ENCODE measurements at places on chromosomes 3 and 15. TPM values are rescaled to one million over a fixed set of nuclear protein-coding genes. Genes with fewer than 3 reads are reported as not detected.

- no peak for DNase-seq
Observed at GRCh38 chr3:108833611-108834010, 11.0 kb downstream of the TRAT1 start.

DNA sequence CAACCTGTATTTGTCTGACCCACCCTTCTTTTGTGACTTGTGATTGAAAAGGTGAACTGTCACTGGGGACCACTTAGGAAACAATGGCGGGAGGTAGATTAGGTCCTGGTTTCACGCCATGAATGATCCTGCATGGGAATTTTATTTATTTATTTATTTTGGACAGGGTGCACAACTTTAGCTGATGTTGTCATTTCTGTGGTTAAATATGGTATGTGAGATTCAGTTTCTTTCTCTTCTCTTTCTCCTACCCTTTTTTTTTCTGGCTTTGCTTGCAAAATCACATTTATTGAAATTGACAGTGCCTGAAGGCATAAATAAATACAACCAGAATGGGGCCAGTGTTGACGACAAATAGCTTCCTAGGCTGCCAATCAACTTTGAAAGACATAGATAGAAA is 18.0 kb upstream of the HTR3E start:
- no peak for DNase-seq

DNA sequence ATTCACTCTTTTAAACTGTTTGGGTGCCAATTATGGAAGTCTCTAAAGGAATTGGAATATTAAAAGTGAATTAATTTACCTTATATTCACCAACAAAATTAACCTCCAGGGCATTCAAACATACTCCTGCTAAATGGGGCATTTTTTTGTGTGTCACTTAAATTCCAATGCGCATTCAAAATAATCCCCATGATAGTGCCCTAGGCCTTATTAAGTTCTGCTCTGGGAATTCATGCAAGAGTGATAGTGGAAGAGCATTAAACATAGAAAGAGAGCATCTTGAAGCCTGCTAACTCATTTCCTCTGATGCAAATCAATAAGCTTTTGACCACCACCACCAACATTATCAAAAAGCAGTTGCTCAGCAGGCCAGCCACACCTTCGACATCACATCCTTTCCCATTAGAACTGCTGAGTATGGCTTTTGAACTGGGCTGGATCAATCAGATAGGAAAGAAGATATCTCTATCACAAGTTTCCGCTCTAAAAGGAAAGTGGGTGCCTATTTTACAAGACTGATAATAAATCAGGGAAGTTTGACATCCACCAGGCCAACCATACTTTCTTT is 156.7 kb downstream of the TMCO5A start:
- no peak for DNase-seq

GRCh38 chr15:101250341-101250831 is 1.5 kb downstream of the CHSY1 start:
- DNase-seq, result peak; percentile 80

DNA sequence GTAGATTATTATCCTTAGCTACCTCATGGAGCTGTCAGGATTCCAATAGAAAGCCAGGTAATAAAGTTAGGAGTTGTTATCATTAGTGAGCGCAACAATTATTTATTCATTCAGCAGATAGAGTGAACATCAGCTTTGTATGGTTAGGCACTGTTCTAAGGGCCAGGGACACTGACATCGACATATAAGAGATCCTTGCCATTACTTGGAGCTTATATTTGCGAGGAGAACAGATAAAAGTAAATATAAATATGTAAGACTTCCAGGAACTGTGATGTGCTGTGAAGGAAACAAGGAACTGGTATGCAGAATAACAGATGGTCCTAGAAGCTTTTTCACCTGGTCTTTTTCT is 473 bp downstream of the LSM3 start:
- DNase-seq, result no peak

DNA sequence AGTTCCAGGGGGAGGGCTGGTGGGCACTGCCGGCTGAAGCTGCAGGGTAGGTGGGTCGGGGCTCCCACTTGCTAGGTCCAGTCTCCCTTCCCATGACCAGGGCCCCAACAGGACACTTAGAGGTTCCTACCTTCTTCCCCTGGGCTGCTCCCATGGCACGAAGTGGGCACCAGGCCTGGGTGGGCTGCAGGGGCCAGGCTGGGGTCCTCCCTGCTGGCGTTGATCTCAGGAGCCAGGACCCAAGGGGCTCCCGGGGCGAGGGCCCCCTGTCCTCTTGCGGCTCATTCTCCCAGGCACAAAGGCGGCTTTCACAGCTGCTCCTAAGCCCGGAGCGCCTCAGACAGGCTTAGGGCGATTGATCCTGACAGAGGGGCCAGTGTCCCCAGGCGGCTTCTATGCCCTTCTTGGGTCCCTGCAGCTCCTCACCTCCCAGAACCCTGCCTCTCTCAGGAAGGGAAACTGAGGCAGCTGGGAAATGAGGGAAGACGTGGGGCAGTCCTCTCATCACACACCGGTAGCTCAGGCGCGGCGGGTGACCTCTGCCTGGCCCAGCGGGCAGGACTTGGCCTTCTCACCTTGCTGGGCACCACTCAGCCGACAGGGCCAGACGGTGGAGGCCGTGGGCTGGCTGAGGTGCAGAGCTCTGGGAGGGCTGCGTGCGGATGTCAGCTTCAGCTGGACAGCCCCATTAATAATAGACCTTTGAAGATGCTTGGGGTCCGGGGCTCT is 39.6 kb downstream of the FAM3D start:
- no peak for DNase-seq

- DNase-seq, result no peak
Observed at GRCh38 chr3:45741742-45742460, 52.7 kb downstream of the SACM1L start.

DNA sequence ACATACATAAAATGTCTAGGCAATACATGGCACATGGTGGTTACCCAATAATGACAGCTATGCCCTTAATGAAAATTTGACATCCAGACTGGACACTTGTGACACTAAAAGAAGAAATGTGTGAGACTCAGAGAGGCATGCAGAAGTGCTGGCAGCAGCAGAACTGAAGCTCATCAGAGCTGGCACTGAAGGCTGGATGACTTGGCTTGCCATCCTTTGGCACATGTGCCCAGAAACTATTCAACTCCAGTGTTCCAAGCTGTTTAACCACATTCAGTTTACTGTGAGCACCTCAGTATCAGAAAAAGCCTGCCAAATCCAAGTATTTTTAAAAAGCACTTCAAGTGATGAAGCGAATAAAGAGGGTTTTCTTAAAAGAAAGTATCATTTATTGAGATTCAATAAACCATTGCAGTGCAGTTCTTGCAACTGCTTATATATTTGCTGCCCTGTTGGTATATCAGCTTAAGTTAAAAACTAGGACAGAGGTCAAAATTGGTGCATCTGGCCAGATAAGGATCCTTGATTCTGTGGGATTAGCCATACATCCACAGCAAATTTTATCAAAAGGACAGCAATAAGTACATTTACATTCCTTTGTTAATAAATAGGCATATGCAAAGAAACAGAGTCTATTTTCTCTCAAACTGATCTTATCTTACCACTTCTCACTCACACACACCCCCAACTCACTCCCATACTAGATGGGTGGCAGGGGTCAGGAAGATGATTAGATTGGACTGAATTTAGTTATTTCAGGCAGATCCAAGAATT is 15.8 kb downstream of the IGSF11 start:
- peak; percentile 28 for DNase-seq

DNA sequence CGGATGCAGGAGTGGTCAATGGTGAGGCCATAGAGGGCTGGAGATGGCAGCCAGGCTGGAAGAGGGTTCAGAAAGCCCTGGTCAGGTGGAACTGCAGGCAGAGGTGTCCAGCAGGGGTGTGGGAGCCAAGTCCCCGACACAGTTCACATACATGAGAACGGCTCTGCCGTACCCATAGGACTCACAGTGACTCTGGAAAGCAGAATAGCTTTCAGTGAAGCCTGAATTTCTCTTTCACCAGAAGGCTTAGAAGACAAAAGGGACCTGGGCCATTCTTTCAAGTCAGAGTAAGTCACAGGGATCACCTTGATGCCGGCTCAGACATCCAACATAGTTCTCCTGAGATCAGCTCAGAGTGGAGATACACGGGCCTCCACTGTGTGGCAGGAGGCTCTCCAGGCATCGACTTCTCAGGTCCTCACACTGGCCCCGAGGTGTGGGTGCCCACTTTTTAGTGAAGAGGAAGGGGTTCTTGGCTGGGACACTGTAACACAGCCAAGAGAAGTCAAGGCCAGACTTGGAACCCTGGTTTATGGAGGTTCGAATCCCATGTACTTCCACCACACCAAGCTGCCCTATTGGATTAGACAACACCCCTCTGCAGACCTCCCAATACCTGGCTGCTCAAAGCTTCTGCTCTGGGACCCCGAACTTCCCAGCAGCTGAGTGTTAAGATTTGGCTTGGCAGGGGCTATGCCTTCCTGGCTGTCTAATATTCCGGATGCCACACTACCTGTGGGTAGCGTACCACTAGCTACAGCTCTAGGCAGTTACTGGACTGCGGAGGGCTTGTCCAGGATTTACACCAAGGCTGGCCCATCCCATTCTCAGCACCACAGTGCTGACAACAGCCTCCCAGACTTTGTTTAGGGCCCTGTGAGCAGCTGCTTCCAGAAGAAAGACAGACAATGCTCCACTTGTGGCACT is 40.4 kb upstream of the RAB6B start:
- no peak for DNase-seq

- peak; percentile 43 for DNase-seq
Observed at GRCh38 chr3:102129760-102130608, 280.7 kb downstream of the NFKBIZ start.

- DNase-seq, result no peak
Observed at GRCh38 chr3:61356685-61357084, 105.4 kb upstream of the FHIT start.

- DNase-seq, result no peak
Observed at GRCh38 chr3:57927916-57928315, 80.3 kb upstream of the FLNB start.

- peak; percentile 74 for DNase-seq
Observed at GRCh38 chr15:99474909-99475753, 90.7 kb upstream of the MEF2A start.

GRCh38 chr3:171876680-171877147 is 33.6 kb downstream of the TMEM212 start:
- DNase-seq, result peak; percentile 88

DNA sequence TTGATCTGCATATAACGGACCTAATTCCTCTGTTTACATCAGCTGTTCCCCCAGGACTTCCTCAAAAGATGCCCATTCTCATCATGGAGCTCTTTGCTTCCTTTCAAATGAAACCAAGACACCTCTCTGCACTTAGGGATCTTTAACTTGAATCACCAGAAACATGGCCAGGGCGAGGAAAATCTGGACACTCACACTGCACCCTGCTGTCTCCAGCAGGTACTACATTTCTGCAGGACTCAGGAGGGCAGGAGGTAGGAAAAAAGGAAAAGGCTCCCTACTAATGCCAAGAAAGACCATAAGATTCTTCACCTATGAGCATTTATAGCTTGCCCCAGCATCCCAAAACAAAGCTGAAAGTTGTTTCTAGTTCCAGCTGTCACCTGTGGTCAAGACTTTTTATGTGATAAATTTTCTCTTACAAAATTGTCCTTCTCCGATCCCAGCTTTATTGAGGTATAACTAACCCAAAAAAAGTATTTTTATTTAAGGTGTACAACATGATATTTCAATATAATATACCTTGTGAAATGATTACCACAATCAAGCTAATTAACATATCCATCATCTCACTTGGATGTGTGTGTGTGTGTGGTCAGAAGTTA is 87.3 kb upstream of the C15orf61 start:
- peak; percentile 56 for DNase-seq

DNA sequence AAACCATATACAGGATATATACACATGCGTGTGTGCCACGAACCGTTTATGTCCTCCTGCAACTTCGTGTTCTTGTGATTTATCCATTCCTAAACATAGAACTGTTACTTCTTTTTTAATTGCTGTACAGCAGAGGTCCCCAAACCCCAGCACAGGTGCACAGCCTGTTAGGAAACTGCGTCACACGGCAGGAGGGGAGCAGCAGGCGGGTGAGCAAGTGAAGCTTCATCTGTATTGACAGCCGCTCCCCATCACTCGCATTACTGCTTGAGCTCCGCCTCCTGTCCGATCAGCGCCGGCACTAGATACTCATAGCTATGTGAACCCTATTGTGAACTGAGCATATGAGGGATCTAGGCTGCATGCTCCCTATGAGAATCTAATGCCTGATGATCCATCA is 34.9 kb upstream of the NRROS start:
- no peak for DNase-seq

- no peak for DNase-seq
Observed at GRCh38 chr3:171314341-171314740, 145.9 kb downstream of the TNIK start.

DNA sequence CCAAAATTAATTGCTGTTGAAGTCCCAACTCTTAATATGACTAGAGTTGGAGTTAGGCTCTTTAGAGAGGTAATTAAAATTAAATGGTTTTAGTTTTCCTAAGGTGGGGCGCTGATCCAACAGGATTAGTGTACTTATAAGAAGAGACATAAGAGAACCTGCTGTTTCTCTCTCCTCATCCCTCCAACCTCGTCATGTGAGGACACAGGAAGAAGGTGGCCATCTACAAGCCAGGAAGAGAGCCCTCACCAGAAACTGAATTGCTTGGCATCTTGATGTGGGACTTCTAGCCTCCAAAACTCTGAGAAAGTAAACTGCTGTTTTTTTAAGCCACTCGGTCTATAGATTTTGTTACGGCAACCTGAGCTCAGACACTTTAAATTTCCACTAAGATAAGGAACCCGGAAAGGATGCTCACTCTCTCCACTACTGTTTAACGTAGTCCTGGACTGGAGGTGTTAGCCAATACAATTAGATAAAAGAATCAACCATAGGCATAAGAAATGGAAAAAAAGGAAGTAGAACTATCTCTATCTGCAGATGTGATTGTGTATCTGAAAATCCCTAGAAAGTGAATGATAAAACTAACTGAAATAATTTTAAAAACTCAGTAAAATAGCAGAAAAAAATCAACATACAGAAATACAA is 26.8 kb downstream of the DCBLD2 start:
- DNase-seq, result no peak

GRCh38 chr3:173399044-173399443 is 1.5 kb downstream of the NLGN1 start:
- no peak for DNase-seq

LRTM1 gene
- 84.2 TPM for total RNA-seq

ZNF710 gene
- total RNA-seq, result 5.6 TPM

ROBO2 gene
- total RNA-seq, result 22.1 TPM

LINGO1 gene
- total RNA-seq, result 2.9 TPM

TRAIP gene
- 1.6 TPM for total RNA-seq

KLHL40 gene
- 159 TPM for total RNA-seq

ALG1L2 gene
- not detected for total RNA-seq

LDHAL6B gene
- not detected for total RNA-seq

FETUB gene
- total RNA-seq, result not detected

EXD1 gene
- total RNA-seq, result not detected

ACVR2B gene
- 27.8 TPM for total RNA-seq

CELSR3 gene
- 0.51 TPM for total RNA-seq

PPM1L gene
- total RNA-seq, result 37.3 TPM

SHC4 gene
- total RNA-seq, result 7.7 TPM

Data from tongue (tissue), 3 donors.